ENCODE measurements at places on chromosomes 12 and 14. TPM values are rescaled to one million over a fixed set of nuclear protein-coding genes. Genes with fewer than 3 reads are reported as not detected.

BDKRB2 gene
- total RNA-seq = 3.2 TPM

TMPO gene
- 63.2 TPM for total RNA-seq

GALNT9 gene
- total RNA-seq = 6.8 TPM

HOTAIR gene
- total RNA-seq = not detected

TAS2R43 gene
- total RNA-seq = not detected

PTPRB gene
- 0.93 TPM for total RNA-seq

PTCSC3 gene
- not detected for total RNA-seq

UTP20 gene
- total RNA-seq = 18.1 TPM

SIX6 gene
- not detected for total RNA-seq

TSHR gene
- total RNA-seq = not detected

GALNT4 gene
- total RNA-seq = 2.9 TPM

RERG gene
- total RNA-seq = 0.22 TPM

DCN gene
- total RNA-seq = not detected

DBX2 gene
- total RNA-seq = not detected

GPR84 gene
- total RNA-seq = not detected

SLC5A8 gene
- total RNA-seq = not detected

AMIGO2 gene
- 183 TPM for total RNA-seq

OASL gene
- total RNA-seq = 7.3 TPM

ARL6IP4 gene
- total RNA-seq = 252 TPM

IL26 gene
- not detected for total RNA-seq

MYH6 gene
- total RNA-seq = not detected

PRIMA1 gene
- 0.24 TPM for total RNA-seq

ACOT6 gene
- total RNA-seq = not detected

CDCA3 gene
- total RNA-seq = 84.0 TPM

SERPINA9 gene
- not detected for total RNA-seq

CIDEB gene
- 0.19 TPM for total RNA-seq

PRH2 gene
- total RNA-seq = not detected

TEX52 gene
- total RNA-seq = not detected

ADAMTS20 gene
- total RNA-seq = not detected

EIF2S3B gene
- total RNA-seq = 0.60 TPM

TDP1 gene
- total RNA-seq = 14.2 TPM

EGLN3 gene
- total RNA-seq = 4.5 TPM

AMDHD1 gene
- total RNA-seq = 2.6 TPM

TC2N gene
- total RNA-seq = 0.72 TPM
